ENCODE measurements at places on chromosomes 2 and 18. TPM values are rescaled to one million over a fixed set of nuclear protein-coding genes. Genes with fewer than 3 reads are reported as not detected.

CD8A gene
- 1.3 TPM for total RNA-seq

ZAP70 gene
- 2.8 TPM for total RNA-seq

MC4R gene
- not detected for total RNA-seq

GPR17 gene
- total RNA-seq, result not detected

DNA sequence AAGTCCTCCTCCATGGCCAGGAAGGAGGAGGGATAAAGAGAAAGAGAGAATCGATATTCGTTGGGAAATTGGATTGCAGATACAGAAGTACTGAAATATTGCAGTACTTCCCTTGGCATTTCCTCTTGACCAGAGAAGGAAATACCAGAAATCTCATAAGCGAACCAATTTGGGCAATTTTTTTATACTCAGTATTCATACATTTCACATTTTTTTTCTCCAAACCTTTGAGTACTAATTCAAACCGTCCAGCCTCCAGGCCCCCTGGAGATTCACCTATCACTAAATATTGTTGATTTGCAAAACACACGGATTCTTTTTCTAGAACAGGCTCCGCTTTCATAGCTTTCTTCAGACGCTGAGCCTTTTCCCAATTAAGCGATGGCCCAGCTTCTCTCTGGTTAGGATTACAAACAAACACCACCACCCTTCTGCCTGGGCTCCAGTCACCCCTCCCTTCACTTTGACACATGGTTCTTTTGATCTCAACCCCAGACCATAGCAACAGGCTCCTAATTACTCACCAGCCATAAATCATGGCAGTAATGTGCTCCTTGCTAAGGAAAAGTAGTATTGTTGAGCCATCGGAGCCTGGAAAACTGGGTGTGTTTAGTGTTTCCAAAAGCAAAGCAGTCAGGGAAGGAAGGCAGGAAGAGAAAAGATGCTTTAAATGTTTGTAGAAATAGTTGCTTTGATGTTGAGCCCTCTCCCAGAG, 138.4 kb upstream of the CCDC68 start:
- DNase-seq, result no peak

- DNase-seq, result no peak
Observed at GRCh38 chr18:46226461-46226860, 122.3 kb downstream of the HAUS1 start.

DNA sequence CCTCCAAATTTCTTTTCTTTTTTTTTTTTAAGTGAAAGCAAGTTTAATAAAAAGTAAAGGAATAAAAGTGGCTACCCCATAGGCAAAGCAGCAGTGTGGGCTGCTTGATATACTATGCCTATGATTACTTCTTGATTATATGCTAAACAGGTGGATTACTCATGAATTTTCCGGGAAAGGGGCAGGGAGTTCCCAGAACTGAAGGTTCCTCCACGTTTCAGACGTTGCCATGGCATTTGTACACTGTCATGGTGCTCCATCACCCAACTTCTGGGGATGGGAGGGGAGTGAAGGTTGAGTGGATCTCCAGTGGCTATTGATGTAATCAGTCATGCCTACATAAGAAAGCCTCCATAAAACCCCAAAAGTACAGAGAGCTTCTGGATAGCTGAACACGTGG, 176.2 kb downstream of the CYP26B1 start:
- DNase-seq, result no peak

GRCh38 chr2:152174574-152174973, 989 bp downstream of the STAM2 start:
- DNase-seq, result no peak

GRCh38 chr2:129872446-129872845, 107.0 kb upstream of the RAB6C start:
- DNase-seq, result no peak

All from posterior vena cava (tissue), 2 donors.